Stimulated activated CD8-positive, alpha-beta memory T cell treated with anti-CD3 and anti-CD28 coated beads, Interleukin-4, amount 100 ng/mL, for 4 hours (primary cell): ENCODE measurements at places on chromosomes 4 and X.

DNA sequence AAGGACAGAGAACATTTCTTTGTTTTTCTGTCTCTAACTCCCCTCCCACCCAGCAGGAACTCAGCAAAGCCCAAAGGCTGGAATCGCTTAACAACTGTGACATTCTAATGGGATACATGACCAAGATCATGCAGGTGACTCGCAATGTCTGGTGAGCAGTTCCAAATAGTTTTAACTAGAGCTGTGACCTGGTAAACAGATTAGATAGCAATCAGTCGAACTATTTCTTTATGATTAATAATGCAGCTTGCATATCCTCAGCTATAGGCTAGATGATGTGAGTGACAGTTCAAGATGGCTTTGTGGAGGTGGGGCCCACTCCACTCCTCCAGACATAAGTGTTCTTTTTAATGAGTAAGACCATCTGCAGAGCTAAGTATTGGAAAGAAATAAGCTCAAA is 20.0 kb upstream of the GABRE start:
- no peak for DNase-seq

GRCh38 chrX:46627711-46628419 is 54.3 kb downstream of the CHST7 start:
- DNase-seq: no peak

DNA sequence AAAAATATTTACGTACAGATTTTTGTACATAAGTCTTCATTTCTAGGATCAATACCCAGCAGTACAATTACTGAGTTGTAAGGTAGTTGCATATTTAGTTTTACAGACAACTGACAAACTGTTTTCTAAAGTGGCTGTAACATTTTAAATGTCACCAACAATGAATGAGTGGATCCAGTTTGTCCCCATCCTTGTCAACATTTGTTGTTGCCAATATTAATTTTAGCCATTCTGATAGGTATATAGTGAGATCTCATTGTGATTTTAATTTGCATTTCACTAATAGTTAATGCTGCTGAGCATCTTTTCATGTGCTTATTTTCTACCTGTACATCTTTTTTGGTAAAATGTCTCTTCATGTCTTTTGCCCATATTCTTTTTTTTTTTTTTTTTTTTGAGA is 30.9 kb upstream of the NOCT start:
- DNase-seq: no peak

DNA sequence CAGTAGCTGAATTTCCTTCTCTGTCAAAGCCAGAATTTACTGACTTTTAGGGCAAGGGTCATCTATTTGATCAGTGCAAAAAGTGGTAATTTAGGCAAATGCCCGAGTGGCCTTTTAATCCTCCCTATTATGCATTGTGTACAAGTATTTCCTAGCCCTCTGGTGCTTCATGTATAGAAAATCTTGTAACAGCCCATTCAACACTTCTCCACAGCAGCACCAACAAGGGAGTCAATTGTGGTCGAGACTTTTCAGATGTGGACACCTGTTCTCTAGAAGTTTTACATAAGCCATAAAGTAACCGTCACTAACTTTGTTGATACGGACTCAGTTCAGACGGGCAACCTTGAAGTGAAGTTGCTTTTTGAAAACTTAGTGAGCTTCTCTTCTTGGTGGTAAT is 50.9 kb upstream of the FHDC1 start:
- DNase-seq: no peak

GRCh38 chr4:185592438-185592837 is 57.1 kb upstream of the PDLIM3 start:
- DNase-seq: no peak

DNA sequence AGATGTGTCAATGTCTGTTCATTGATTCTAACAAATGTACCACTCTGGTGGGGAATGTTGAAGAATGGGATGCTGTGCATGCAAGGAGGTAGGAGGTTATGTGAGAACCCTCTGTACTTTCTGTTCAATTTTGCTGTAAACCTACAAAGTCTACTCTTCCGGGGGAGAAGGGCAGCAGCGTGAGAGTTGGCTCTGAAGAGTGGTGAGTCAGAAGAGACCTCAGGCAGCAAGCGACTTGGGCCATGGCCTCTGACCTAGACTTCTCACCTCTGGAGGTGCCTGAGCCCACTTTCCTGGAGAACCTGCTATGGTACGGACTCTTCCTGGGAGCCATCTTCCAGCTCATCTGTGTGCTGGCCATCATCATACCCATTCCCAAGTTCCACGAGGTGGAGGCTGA is 26.7 kb downstream of the MANBA start:
- no peak for DNase-seq

DNA sequence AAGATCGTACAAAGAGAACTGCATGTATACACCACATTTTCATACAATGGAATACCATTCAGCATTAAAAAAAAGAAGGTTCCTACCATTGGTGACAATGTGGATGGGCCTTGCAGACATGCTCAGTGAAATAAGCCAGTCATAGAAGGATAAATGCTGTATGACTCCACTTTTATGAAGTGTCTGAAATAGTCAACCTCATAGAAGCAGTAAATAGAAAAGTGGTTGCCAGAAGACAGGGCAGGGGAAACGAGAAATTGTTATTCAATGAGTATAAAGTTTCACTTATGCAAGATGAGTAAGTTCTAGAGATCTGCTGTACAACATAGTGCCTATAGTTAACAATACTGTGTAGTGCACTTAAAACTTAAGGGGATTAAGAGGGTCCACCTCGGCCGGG is 257.5 kb upstream of the FTHL17 start:
- no peak for DNase-seq

- no peak for DNase-seq
Measured at GRCh38 chr4:186827534-186827897, 103.9 kb upstream of the FAT1 start.

- no peak for DNase-seq
Measured at GRCh38 chrX:143683486-143683885, 37.1 kb downstream of the SPANXN2 start.

DNA sequence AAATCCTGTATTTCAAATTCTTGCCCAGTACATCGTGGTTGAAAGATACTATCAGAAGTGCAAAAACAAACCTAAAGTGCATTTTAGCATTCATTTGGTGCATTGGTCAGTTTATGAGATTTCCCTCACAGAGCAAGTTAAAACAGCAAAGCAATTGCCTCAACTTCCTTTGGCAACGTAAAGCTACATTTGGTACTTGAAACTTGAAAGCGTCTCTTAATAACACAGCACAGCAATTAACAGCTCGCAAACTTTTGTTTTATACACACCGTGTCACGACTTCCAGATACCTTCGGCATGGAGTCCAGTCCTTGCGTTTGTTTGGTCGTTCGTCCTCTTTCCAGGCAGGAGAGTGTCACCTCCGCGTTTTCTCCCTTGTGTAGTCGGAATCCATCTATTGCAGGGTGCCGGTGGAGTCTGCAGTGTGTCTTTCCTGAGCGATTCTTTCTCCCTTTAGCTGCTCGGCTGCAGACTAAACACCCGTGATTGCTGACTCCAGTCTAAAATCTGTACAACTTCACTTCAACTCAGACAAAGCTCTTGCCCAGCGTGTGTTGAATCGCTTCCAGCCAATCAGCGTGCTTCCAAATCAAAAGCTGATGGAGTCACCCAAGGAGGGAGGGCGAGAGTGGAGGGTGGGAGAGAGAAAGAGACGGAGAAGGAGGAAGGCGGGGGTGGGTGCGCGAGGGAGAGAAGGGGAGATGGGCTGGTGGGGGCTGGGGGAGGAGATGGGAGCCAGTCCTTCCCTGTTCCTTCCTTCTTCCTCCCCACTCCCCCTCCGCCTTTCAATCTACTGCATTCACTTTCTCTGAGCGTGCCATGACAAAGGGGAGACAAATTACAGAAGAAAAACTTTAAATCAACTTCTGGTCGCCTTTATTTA is at the start of gene PCDH18:
Gene PCDH18 (minus strand): TSS at position 509 of the 883 bp plus-strand sequence. CDS start 406 bp downstream, at position 103.
- DNase-seq: no peak

DNA sequence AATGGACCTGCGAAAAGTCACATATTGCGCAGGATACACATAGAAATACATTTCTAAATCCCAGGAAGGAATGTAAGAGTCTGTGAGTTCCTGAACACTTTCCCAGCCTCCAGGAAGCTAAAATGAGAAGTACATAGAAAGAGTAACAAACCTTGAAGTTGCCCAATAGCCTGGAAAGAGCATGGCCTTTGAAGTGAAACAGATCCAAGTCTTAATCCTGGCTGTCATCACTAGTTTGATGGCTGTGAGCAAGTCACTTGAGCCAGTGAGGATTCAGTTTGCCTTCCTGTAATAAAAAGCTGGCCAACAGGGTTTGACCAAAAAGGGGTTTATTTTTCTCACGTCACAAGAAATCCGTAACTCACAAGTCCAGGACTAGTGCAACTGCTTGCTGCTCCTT is 69.8 kb downstream of the ARHGEF38 start:
- no peak for DNase-seq

GRCh38 chrX:11664211-11665167 is 1.2 kb downstream of the ARHGAP6 start:
- no peak for DNase-seq

- DNase-seq: no peak
Measured at GRCh38 chr4:73735231-73735630, 5.1 kb upstream of the CXCL8 start.

GRCh38 chr4:87032884-87033533 is 98.2 kb downstream of the AFF1 start:
- no peak for DNase-seq

- DNase-seq: no peak
Measured at GRCh38 chr4:117545039-117545438, 459.7 kb upstream of the TRAM1L1 start.

DNA sequence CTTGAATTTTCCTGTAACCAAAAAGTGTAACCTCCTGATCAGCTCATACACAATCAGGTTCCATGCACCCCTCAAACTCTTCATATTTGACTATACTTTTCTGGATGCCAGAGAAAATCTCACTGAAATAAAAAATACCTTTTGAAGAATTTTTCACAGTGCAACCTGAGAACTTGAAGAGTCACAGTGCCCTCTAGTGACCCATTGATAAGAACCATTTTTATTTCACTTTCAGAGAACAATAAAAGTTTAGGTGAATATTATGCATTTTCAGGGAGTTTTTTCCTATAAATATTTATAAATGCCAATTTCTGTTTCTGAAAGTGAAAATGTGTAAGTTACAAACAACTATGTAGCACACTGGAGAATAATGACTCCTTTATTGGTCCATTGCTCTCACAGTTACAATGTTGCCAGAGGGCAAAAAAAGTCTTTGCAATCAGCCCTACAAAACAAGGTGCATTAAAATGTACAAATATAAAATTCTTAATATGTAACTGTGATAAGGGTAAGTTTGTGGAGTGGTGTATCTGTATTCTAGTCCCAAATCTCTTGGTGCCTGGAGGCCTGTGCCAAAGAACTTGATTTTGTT is 153.6 kb upstream of the INTU start:
- DNase-seq: no peak

DNA sequence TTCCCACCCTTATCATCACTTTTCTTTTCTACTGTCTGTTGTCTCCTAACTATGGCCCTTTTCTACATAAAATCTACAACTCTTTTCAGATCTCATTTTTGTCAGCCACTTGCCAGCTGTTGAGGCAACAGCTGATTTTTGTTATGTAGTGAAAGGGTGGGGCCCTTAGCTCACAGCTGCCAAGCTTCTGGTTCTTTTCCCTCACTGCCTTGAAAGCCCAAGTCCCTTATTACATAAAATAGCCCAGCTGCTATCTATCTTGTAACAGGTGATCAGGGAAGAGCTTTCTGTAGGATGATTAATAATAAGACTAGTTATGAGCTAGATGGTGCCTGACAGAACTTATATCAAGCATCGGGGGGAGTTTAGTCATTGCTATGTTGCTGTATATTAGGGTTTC is 45.9 kb downstream of the ADGRL3 start:
- DNase-seq: no peak

DNA sequence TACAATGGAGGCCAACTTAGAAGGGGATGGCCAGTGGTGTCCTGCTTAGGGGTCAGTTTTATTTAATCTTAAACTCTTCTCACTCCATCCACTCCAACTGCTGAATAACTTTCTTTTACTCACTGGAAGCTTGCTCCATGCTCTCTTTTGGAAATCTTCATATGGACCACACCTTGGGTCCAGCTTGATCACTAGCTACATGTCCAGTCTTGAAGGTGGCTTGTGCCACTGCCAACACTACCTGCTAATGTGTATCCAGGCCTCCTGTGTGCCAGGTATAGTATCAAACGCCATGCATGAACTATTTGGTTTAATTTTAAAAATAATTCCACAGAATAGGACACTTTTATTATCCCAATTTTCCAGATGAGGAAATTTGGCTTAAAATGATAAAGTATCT is 37.0 kb upstream of the KDR start:
- DNase-seq: no peak

DNA sequence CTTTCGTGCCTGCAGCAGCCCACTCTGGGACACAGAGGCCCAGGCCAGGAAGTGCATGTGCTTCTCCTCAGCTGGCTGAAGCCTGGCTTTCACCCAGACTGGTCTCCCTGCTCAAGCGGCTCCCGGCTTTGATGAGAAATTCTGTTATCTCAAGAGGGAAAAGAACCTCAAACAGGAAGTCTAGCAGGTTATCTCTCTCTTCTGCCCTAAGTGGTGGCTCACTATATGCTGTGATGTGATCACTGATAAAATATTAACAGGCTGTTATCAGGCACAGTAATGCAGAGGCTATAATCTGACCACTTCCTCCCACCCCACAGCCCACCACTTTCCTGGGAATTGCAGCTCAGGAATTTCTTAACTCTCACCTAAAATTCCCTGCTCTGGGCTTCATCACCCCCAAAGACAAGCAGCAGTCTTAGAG is 13.3 kb downstream of the CLDN2 start:
- no peak for DNase-seq

DNA sequence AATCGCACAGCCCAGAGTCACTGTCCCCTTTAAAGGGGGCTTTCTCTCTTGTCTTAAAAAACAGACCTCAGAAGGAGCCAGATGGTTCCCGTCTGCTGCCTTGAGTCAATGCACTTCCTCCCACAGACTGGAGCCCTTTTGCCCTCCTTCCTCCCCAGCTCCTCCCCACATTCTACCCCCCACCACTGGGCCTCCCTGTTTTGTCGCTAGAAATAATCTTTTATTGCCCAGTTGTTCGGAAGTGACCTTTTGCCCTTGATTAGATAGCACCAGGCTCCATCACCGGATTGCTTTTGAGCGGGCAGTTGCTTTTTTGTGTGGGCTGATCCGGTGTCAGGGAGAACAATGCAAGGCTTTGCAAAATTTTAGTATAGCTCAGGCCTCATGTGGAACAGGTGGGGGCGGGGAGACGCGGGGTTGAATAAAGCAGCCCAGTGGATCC is 47.7 kb downstream of the SPRY1 start:
- peak; percentile 15 for DNase-seq

DNA sequence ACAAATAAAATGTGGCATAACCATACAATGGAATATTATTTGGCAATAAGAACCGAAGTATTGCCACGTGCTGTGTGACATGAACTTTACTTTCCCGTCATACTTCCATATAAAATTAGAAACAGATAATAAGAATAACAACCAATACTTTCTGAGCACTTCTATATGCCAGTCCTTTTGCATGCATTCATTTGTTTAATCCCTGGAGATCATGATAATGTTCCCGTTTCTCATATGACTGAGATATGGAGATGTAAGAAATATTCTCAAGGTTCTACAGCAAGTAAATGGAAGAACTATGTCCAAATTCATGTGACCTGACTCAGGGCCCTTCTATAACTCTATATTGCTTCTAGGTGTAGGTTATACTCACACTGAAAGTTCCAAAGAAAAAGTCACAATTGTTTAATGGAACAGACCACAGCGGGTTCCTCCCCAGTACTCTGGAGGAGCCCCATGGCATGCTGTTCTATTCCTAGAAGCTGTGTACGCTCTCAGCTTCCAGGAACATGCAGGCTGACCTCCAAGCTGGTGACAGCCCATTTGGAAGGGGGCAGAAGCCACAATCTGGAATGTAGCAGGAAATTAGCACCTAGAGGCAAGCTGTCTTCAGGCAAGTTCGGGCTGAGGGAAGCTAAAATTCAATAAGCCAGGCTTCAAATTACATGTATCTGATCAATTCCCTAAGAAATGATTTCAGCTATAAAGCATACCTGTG is 31.5 kb downstream of the QDPR start:
- no peak for DNase-seq
